ENCODE measurements at places on chromosomes 2 and 18.

GRCh38 chr2:148350199-148350598 lies 294.4 kb upstream of the EPC2 start:
- DNase-seq = no peak

DNA sequence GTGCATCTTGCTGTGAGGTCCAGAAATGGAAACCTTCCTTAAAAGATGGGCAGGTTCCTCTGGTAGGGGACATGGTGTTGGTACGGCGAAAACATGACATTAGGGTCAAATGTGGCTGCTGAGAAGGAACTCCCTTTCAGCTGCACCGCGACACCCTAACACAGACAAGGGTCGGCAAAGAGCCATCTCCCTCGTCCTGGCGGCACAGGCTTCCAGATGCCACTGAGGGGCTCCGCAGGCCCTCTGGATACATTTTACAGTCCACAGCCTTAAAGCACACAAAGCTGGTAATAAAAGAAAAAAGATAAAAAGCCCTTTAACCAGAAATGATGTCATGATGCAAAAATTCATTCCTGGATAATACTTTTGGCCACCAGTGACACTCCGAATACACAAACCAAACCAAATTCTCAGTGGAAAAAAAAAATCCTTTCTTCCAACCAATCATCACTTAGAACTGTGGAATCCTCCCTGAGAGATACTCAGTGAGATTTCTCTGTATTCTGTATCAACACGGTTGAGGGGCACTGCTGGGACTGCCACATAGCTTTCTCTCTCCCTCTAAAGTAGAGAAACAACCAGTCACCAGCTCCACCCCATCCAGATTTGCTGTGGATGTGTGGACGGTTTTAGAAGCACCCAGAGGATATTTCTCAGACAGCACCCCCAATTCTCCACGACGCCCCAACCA lies 174.8 kb downstream of the HDAC4 start:
- DNase-seq = no peak

DNA sequence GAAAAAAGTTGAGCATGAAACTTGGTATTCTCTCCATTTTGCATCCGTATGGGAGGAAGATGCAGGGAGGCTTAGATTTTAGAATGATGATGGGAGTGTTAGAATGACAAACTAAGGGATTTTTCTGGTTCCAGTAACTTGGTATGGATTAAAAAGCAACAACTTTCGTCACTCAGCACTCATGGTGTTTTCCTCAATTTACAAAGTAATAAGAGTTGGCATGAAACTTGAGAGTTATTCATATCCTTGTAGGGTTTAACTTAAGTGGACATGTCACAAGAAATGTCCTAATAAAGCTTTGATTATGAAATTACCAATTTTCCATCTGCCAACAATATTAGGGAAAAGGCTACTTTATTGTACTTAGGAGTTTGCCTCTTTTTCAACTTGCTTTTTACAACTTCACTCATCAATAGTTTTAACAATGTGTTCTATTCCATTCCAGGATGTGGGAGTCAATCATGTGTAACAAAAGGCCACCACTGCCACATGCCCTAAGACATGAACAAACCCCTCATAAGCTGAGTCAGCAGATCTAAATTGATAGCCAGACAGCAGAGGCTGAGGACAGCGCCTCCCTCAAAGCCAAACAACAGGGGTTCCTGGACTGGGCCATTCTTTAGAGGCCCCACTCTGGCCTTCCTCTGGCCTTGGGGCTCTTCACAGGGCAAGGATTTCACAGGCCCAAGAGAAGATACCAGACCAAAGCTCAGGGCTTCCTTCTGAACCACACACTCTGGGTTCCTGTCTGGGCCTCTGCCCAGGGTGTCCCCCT lies 265.8 kb downstream of the TNS1 start:
- DNase-seq = no peak

GRCh38 chr2:124666976-124667375 lies 641.9 kb downstream of the CNTNAP5 start:
- DNase-seq = no peak

GRCh38 chr18:59272891-59273758 lies at the start of gene RAX:
Gene RAX, minus strand, starts transcription at chr18:59273454. Its CDS starts 248 bp downstream, at chr18:59273206.
- DNase-seq = peak; percentile 70

GRCh38 chr2:176653479-176654443 lies 384.5 kb downstream of the MTX2 start:
- DNase-seq = no peak

GRCh38 chr2:229488232-229488631 lies 217.1 kb upstream of the PID1 start:
- DNase-seq = no peak

GRCh38 chr2:211354481-211354880 lies 798.1 kb downstream of the CPS1 start:
- no peak for DNase-seq

DNA sequence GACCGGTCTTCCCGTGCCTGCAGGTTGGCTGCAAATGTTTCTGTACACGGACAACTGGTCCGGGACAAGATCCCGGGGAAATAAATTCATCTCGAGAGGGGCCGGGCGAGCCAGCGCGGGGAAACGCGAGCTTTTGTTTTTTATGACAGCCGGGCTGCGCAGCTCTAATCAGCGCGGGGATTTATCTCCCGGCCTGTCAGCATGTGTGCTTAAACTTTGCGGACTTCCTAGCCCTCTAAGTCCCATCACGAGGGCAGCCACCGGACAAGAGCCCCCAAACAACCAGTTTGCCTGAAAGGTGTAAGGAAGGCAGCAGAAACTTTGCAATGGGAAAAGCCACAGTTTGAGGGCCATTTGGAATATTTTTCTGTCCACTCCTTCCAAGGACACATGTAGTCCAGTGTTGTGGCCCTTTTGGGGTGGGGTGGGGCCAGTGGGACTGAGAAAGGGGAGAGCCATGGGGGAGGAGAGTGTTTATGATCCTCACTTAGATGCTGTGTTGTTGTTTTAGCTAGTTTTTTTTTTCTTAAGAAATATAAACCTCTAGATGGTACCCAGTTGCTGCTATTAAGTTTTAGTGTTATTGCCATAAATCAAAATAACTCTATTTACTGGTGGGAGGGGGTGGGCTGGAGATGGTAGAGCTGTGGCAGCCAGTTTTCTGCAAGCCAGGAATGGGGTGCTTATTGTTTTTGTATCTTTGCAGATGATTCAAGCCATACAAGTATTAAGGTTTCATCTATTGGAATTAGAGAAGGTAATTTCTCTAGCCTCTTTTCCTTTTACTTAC lies 6.0 kb downstream of the MEIS1 start:
- DNase-seq = no peak

DNA sequence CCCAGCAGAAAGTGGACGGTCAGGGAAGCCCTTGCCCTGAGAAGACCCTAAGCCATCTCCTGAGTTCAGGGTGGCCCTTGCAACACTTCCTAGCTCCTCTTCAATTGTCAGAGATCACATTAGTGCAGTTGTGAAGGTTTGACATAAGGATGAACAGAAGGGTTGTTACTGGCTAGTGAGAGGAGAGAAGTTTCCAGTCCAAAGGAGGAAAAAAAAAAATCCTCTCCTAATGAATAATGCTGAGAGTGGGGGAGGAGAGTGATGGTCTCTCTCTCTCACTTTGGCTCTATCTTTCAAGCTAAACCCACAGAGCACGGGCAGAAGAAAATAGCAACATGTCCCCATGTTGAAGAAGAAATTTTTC lies 819.9 kb downstream of the BCL11A start:
- no peak for DNase-seq

- no peak for DNase-seq
These were observed 1078.5 kb upstream of the ZEB2 start for GRCh38 chr2:145598434-145598833.

DNA sequence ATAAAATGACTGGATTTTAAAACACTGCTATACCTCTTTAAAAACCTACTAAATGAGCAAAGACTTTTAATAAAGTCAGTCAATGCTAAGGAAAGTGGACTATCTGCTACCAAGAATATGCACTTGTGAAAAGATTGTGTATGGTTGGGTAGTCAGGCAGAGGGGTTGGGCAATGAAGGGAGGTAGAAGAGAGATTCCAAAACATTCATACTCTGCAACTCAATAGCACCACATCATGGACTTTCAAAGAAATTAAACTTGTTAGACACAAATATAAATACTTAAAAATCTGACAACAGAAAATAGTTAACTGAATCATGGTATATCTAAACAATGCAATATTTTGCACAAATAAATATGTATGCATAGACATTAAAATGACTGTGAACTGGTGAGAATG lies 139.9 kb upstream of the MAPRE2 start:
- DNase-seq = no peak

GRCh38 chr2:190755772-190756415 lies 107.0 kb downstream of the NAB1 start:
- no peak for DNase-seq

- DNase-seq = no peak
These were observed 13.8 kb upstream of the ZNF236 start for GRCh38 chr18:76808561-76808960.

GRCh38 chr2:159152128-159152778 lies 134.2 kb downstream of the WDSUB1 start:
- DNase-seq = no peak

GRCh38 chr2:26521054-26521912 lies 43.4 kb upstream of the OTOF start:
- DNase-seq = no peak

DNA sequence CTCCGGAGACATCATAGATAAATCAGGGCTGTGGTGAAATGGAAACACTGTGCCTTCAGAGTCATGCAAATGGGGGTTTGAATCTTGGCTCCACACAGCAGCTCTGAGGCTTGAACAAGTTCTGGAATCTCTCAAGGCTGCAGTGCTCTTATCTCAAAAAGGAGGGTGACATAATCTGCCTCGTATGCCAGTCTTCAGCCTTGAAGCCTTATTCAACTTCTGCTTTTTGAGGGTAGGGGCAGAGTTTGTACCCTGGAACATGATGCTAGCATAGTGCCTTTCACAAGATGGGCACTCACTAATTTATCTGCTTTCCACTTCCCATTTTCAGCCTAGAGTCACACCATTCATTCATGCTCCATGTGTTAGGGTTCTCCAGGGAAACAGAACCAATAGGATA lies 42.3 kb downstream of the GATA6 start:
- DNase-seq = no peak

GRCh38 chr2:45869165-45869501 lies 217.7 kb downstream of the PRKCE start:
- no peak for DNase-seq

DNA sequence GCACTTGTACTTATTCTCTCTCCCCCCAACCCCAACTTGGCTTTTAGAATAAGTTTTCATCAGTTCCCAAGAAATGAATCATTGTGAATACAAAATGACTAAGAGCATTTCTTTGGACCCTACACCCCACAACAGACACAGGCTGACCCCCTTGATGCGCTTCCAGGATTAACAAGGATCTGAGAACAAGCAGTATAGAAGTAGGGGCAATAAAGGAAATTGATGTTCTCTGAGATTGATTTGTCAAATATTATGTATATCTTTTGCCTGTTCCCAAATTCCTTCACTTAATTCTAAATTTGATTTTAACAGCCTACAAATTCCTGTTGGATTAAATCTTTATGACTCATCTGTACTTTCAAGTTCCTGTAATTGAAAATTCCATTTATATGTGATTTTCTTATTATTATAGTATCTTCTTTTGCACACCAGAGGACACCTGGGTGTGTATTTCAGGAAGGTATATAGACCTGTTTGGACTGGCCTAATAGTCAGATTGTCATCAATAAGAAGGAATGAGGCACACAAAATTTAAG lies 10.2 kb upstream of the PTPN4 start:
- DNase-seq = no peak

DNA sequence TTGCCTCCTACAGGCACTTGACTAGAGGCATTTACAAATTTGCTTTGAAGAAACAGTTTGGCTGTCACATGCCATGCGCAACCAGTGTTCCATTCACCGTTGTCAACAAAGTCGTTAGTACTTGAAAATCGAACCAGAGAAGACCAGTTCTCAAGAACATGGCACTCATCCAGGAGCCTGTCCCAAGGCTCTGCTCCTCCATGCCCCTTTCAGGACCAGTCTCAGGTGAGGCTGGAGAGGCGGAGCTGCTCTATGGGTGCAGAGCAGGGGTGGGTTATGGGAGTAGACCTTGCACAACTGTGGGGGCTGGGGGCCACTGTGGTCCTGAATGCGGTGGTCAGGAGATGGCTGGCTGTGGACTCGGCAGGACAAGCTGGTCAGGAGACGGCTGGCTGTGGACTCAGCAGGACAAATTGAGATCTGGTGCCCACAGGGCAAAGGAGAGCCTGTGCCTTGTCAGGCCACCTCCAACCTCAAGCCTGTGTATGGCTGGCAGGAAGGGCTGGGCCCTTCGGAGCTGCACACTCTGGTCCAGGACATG lies 12.3 kb upstream of the ATP9B start:
- DNase-seq = peak; percentile 55

- DNase-seq = no peak
These were observed 47.6 kb upstream of the OTOS start for GRCh38 chr2:240187989-240188590.

GRCh38 chr2:187174582-187174981 lies 273.5 kb downstream of the CALCRL start:
- no peak for DNase-seq

DNA sequence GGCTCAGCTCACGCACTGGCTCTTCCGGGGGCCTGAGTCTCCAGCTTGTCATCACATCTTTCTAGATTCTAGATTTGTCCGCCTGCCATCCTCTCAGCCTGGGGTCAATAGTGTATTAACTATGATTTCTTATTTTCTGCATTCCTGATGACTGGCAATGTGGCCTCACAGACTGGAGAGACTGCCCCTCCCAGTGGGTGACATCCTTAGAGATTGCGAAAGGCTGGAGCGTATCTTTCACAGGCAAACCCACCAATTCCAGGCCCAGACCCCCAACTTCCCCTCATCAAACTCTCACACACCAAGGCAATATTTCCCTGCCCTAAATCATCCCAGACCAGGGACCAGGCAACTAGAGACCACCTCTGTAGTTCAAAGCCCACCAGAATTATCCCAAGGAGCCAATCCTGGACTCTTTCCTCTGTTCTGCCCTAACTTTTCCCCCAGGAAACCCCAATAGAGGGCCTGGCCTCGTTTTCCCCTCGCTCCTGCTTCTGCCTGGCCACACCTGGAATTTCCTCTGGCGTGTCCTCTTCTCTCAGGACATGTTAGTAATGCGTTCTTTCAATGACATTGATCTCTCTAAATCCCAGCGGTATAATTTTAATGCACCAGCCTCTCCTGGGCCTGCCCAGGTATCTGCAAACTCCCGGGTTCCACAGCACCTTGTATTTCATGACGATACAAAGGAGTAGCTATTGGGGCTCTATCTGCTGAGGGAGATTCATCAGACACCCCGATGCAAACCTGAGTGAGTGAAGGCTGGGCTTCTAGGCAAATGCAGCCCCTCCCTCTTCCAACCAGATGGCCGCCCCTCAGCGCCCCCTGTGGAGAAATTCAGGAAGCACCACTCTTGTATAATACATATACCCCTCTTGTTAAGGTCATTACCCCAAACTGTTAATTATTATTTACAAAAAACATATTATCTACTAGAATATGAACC lies 2.4 kb upstream of the KCNF1 start:
- DNase-seq = no peak

DNA sequence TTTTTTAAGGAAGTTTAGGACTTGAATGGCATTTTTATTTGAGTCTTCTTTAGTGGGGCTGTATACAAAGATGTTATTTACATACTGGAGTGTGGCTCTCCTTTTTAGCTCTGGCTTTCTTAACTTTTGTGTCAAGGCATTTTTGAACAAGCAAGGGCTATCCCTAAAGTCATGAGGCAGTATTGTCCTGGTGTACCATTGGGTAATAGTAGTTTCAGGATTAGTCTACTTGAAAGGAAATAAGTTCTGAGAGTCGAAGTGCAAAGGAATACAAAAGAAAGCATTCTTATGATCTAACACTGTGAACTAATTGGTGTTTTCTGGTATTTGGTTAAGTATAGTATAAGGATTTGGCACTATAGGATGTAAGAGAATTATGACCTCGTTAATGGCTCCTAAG lies 1.9 kb upstream of the CYP27A1 start:
- DNase-seq = no peak

- DNase-seq = no peak
These were observed 502.7 kb downstream of the CBLN2 start for GRCh38 chr18:72041313-72042032.

Data from esophagus muscularis mucosa (tissue), 4 donors.